Stimulated activated memory B cell treated with anti-CD40 and anti-IgM and Interleukin-4, amounts not matched to agents 10 μg/mL and 1 μg/mL and 100 μg/mL, for 72 hours (primary cell): ENCODE measurements at places on chromosomes 1 and 21.

DNA sequence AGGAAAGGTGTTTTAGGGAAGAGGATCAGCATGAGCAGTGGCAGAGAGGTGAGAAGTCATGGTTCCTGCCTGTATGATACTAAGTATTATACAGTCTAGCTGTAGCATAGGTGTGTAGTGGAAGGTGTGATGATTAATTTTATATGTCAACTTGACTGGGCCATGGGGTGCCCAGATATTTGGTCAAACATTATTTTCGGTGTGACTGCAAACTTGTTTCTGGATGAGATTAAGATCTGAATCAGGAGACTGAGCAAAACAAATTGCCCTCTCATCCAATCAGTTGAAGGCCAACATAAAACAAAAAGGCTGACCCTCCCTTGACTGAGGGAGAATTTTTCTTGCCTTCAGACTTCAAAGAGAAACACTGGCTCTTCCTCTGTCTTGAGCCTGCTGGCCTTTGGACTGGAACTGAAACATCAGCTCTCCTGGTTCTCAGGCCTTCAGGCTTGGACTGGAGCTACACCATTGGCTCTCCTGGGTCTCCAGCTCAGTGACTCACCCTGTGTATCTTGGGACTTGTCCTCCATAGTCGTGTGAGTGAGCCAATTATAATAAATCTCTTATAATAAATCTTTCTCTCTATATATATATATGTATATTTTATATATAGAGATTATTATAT is 6.8 kb upstream of the CDC42 start:
- ATAC-seq = no peak

DNA sequence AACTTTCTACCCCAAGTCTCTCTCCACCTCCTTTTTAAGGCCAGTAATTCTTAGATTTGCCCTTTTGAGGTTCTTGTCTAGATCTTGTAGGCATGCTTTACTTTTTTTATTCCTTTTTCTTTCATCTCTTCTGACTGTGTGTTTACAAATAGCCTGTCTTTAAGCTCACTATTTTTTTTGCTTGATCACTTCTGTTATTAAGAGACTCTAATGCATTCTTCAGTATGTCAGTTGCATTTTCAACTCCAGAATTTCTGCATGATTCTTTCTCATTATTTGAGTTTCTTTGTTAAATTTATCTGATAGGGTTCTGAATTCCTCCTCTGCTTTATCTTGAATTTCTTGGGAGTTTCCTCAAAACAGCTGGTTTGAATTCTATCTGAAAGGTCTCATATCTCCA is 30.9 kb downstream of the XPR1 start:
- ATAC-seq = no peak

DNA sequence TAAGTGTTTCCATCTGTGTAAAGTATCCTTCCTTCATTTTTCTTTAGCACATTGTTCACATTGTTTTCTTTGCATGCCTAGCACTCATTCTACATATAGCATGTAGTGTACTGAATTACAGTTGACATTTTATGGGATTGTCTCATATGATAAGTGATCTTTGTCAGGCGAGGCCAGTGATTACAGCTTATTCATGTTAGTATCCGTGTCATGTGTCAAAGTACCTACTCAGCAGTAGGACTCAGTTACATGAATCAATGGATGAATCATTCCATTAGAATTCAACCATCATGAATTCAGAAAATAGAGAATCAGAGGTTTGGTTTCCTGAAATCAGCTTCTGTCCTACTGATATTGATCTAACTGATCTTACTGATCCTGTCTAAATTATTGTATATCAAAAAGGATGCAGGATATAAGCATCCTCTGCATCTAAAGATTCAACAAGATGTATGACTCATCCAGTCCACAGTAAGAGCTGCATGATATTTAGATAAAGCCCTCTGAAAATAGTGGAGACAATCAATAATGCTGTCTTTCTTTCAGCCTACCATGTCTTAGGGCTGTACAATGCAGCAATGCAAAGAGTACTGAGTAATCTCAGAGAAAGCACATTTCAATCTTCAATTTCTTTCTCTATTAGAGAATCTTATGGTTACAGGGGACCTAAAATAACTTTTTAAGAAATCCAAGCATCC is 20.7 kb upstream of the HRNR start:
- ATAC-seq = no peak

- peak; percentile 61 for ATAC-seq
Observed at GRCh38 chr1:198056255-198056654, 100.5 kb upstream of the NEK7 start.
